ENCODE measurements at places on chromosomes 7 and 10.
A peak's percentile ranks its signal among the peaks of the same experiment; 100 is the strongest.

GRCh38 chr10:17454161-17455014, at the start of gene ST8SIA6:
Gene ST8SIA6 (minus strand): TSS chr10:17454595. CDS start chr10:17454255, 340 bp downstream.
- DNase-seq: peak; percentile 68

DNA sequence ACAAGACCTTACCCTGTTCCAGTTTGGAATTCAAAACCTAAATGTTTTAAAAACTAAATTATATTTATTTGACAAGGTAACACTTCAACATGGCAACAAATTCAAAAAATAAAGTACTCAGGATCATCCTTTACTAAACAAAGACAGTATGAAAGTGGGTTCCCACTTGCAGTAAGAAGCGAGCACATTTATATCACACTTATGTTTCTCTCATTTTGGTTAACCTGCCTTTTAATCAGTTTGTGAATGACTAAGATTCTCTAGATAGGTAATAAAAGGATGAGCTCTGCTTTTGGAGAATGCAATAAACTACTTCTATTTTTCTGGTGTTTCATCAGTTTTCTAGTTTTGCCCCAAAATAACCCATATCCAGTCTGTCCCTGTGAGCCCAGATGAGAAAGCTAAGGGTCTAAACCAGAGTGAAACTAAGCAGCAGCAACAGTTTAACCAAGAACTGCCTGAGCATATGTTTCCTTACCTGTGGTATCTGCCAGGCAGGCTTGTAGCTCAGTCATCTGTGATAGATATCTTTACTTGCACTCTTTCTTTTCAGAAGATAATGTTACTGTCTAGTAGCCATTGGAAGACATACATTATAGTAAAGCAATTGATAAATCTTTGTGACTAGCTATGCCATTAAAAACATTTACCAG, 64.1 kb downstream of the ABLIM1 start:
- DNase-seq: no peak

- DNase-seq: no peak
Observed at GRCh38 chr10:102783568-102783967, 39.8 kb downstream of the WBP1L start.

DNA sequence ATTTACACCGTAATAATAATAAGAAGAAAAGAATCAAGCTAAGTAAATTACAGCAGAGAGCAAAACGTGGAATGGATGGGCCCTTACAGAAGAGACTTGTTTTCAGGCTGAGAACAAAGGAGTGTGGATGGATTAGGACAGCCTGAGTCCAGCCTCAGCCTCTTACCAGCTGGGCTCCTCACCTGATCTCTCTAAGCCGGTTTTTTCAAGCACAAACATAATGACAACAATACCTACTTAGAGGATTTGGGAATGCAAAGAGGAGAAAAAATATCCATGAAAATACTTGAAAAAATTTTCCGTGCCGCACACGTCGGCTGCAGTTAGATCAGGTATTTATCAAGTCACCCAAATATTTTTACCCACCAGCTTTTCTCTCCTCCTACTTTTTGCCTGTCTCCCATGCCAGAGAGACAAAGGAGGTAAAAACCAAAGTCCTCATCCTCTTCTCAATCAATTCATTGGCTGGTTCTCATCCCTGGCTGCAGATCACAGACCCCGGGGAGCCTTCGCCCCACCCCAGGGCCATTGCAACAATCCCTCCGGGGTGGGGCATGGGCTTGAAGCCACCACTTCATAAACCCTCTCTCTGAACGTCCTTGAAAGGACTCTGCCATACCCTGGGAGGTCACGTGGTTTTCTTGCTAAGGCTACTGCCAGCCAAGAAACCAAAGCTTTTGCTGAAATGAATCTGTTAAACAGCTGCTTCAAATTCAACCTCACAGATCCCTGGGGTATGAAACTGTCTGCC, 29.7 kb upstream of the GTF2I start:
- peak; percentile 74 for DNase-seq

- no peak for DNase-seq
Observed at GRCh38 chr7:156772725-156773124, 120.3 kb downstream of the LMBR1 start.

- DNase-seq: no peak
Observed at GRCh38 chr7:56092789-56093531, at the start of gene PHKG1. Gene PHKG1 (minus strand): TSS chr7:56092952. CDS start chr7:56088941, 4,011 bp downstream.

DNA sequence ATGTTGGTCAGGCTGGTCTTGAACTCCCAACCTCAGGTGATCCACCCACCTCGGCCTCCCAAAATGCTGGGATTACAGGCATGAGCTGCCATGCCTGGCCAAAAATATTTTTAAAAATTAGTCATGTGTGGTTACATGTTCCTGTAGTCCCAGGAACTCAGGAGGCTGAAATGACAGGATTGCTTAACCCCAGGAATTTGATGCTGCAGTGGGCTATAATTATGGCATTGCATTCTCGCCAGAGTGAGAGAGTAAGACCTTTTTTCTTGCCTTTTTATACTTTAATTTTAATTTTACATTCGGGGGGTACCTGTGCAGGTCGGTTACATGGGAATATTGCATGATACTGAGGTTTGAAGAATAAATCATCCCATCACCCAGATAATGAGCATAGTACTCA, 86.6 kb upstream of the ZNF92 start:
- DNase-seq: no peak

- no peak for DNase-seq
Observed at GRCh38 chr7:142250705-142251104, 7.2 kb downstream of the PRSS58 start.

GRCh38 chr7:139541600-139542307, 18.3 kb downstream of the CLEC2L start:
- no peak for DNase-seq

DNA sequence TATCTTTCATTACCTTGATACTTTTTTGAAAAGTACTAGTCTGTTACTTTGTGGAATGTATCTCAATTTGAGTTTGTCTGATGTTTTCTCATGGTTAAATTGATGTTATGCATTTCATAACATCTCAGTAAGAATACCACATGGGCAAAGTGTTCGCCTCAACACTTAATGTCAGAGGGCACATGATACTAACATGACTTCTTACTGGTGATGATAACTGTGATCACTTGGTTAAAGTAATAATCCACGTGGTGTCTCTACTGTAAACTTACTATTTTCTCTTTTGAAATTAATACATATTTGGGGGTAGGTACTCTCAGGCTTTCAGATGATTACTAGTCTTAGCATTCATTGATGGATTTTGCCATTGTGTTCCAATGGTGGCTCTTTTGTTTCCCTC, 2.2 kb downstream of the SDHAF3 start:
- DNase-seq: no peak

DNA sequence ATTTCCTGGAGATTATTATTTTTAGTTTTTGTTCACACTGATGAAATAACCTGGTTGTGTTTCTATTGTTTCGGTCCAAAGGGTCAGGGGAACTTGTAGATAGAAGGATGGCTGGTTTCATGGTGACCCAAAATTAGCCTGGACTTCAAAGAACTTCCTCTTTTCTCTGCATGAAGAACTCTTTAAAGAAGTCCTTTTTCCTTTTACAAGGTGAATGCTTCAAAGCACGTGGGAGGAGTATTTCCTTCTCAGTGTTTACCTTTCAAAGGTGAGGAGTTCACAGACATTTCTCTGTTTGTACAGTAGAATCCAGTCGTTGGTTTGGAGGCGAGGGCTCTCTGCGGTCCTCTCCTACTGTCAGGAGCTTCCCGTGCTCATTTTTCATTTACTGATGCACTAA, 561.7 kb downstream of the GATA3 start:
- DNase-seq: no peak

DNA sequence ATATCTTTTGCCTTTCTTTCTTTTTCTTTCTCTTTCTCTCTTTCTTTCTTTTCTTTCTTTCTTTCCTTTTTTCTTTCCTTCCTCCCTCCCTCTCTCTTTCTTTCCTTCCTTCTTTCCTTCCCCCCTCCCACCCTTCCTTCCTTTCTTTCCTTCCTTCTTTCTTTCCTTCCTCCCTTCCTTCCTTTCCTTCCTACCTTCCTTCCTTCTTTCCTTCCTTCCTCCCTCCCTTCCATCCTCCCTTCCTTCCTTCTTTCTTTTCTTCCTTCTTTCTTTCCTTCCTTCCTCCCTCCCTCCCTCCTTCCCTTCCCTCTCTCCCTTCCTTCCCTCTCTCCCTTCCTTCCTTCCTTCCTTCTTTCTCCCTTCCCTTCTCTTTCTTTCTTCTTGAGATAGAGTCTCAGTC, 25.5 kb upstream of the CALN1 start:
- DNase-seq: no peak

DNA sequence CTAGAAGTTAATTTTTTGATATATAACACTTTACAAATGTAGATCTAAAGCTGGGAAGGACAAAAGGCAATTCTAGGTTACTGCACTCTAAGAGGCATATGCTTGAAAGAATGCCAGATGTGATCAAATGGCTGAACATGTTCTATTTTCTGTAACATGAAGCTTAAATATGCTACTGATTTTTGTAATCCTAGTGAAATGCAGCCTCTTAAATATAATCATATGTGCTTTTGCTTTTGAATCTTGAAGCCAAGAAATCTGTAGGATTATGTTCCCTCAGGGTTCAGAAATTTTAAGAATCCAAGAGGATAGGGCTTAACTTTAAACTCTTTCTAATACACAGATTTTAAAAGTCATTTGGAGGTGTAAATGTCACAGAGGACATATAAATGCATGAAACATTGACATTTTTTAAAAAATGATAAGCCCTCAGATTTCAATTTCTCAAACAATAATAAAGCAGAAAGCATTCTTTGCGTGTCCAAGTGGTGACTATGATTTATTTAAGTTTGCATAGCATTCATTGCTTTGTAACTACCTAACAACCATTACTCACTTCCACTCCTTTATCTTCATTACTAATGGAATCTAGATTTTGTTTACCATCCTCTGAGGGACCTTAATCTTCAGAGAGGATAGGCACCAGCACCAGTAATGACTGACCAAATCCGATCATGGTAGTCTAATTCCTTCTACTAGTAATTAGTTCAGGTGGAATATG, 170.4 kb downstream of the MAGI2 start:
- no peak for DNase-seq

DNA sequence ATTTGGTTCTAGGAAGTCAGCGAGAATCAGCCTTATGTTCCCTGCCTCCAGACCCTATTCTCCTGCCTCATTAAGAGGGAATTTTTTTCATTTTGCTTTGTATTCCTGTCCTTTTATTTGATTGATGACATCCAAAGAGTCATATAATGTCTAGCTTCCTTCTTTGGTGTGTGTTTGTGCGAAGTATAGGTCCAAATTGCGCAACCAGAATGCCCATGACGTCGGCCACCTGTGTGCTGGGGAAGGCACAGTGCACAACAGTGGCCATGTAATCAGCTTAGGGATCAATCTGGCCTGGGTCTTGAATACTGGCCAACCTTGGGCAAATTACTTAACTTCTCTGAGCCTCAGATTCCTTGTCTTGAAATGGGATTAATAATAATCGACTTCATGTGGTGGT, 206.2 kb downstream of the VTI1A start:
- no peak for DNase-seq

DNA sequence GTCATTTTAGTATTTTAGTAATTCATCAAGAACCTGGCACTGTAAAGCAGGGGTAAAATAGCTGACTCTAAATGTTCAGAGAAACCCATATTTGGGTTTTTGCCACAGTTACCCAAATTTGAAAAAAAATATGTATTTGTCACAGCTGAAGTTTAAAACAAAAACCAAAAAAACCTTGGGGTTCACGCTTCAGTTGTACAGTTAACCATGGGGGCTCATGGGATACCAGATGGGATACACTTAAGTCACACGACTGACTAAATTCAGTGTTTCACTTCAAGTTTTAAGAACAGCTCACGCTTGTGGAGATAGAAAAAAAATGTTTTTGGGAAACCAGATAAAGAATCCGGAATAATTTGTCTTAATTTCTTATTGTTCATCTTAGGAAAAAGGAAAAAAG, 2.1 kb downstream of the ARL3 start:
- no peak for DNase-seq

DNA sequence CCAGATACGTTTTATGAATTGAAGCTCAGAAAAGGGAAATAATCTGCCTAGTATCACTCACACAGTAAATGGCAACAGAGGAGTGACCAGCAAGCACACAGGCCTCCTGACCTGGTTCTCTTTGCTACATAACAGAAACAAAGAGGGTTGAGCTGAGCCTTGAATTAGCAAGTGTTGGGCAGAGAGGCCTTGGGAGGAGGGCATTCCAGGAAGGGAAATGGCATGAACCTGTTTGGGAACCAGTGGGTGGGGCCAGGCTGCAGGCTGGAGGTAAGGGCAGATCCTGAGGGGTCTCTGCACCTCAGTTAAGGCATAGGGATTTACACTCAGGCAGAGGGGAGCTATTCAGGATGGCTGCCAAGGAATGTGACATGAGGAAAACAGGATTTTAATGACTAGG, 24.8 kb upstream of the CYCS start:
- no peak for DNase-seq

GRCh38 chr10:72254813-72255568, 18.7 kb upstream of the DDIT4 start:
- DNase-seq: peak; percentile 70

GRCh38 chr10:44581996-44582395, 197.1 kb upstream of the CXCL12 start:
- DNase-seq: no peak

- DNase-seq: no peak
Observed at GRCh38 chr10:110642204-110643034, 1.7 kb upstream of the RBM20 start.

- peak; percentile 96 for DNase-seq
Observed at GRCh38 chr10:5293691-5294550, 70.8 kb upstream of the UCN3 start.

DNA sequence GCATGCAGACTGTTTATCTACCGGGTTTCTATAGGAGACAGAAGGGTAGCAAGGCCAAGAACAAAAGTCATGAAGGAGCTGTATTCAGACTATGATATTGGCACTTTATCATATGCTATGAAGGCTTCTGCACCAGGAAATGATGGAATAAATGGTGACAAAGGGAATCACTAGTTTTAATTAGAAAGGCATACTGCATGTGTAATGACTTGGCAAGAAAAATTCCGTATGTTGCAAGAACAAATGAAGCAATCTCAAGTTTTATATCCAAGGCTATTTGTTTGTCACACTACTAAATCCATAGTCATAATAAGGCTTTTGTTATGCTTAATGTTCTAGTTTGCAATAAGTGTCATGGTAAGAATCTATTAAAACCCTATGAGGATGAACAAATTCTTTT, 230.9 kb downstream of the ZEB1 start:
- DNase-seq: no peak

DNA sequence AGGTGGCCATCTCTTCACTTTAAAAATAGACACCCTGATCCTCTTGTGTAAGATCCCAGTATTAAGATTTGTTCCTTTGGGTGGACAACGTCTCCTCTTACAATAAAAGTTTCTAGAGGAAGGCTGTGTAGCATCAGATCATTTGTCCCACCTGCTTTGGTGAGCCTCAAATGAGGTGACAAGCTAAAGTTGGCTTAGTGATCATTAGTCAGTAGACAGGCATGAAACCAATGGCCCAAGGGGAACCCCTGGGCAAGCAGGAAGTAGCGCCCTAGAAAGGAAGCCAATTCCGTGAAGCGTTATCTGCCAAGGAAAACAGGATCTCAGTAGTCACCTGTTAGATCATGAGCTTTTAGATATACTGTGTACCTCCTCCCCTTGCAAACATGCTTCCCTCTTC, 66.8 kb downstream of the PCGF5 start:
- DNase-seq: no peak
